ENCODE measurements at places on chromosomes 1 and 21.
A peak's percentile ranks its signal among the peaks of the same experiment; 100 is the strongest.

DNA sequence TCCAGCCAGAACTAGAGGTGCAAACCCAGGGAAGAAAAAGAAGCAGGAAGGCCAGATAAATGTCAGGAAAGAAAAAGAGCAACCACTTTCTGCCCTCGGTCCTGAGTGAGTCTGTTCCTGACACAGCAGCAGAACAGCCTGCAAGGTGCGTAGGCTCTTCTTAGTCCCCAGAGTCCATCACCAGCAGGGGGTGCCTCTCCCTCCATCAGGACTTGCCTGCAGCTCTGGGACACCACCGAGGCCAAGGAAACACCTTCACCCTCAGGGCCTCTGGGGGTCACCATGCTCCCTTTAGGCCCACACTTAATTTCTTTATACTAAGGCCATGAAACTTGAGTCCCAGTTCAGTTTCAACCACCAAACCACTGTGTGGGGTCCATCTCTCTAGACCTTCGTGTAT lies 43.7 kb upstream of the NFASC start:
- peaks cover 9% of the 10 kb centered on the region for H3K4me1 ChIP-seq
- no peak for DNase-seq
- no peaks in the 10 kb centered on the region for H3K36me3 ChIP-seq

- H3K4me3 ChIP-seq, result no peak overlapping the region
- no peaks in the 10 kb centered on the region for H3K27me3 ChIP-seq
- no peak overlapping the region for H3K27ac ChIP-seq
- no peak for DNase-seq
- H3K36me3 ChIP-seq, result no peaks in the 10 kb centered on the region
These were observed 192.0 kb upstream of the JUN start for GRCh38 chr1:58975888-58976287.

GRCh38 chr1:99348397-99349132 lies 84.3 kb downstream of the PLPPR4 start:
- H3K4me3 ChIP-seq, result no peak overlapping the region
- H3K27me3 ChIP-seq, result no peaks in the 10 kb centered on the region
- no peaks in the 10 kb centered on the region for H3K4me1 ChIP-seq
- no peak overlapping the region for H3K27ac ChIP-seq

DNA sequence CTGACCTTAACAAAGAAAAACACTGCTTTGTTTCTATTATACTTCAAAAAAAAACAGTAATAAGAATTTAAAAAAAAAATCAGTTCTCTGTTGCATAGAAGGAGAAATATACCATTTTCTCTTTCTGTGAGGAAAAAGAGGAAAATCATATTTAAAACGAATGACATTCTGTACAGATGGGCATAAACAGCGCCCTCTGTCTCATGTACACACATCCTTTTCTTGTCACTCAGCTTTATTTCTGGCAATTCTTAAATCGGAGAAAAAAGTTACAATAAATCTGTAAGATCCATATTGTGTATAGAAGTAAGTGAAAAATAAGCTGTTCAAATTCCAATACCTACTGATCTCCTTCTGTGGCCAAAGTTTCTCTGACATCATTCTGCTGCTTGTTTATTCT lies 245.4 kb downstream of the SMYD3 start:
- H3K27me3 ChIP-seq, result no peaks in the 10 kb centered on the region
- no peak overlapping the region for H3K4me3 ChIP-seq
- no peaks in the 10 kb centered on the region for H3K4me1 ChIP-seq
- no peak overlapping the region for H3K27ac ChIP-seq

DNA sequence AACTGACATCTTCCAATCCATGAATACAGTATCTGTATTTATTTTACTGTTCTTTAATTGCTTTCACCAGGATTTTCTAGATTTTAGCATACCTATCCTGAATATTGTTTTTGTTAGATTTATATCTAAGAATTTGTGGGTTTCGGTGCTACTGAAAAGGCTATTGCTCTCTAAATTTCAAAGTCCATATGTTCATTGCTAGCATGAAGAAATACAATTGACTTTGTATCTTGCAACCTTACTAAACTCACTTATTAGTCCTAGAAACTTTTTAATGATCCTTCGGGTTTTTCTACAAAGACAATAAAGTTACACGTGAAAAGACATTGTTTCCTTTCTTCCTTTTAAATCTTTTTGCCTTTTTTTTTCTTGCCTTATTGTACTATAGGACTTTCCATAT lies 12.9 kb upstream of the HIVEP3 start:
- no peaks in the 10 kb centered on the region for H3K36me3 ChIP-seq
- H3K4me1 ChIP-seq, result peaks cover 6% of the 10 kb centered on the region
- DNase-seq, result no peak
- no peak overlapping the region for H3K27ac ChIP-seq
- H3K27me3 ChIP-seq, result no peaks in the 10 kb centered on the region

- H3K4me3 ChIP-seq, result no peak overlapping the region
- no peaks in the 10 kb centered on the region for H3K36me3 ChIP-seq
- H3K27me3 ChIP-seq, result peaks cover 7% of the 10 kb centered on the region
- no peak for DNase-seq
- H3K27ac ChIP-seq, result no peak overlapping the region
- H3K4me1 ChIP-seq, result no peaks in the 10 kb centered on the region
These were observed 15.9 kb downstream of the PALMD start for GRCh38 chr1:99661780-99662179.

DNA sequence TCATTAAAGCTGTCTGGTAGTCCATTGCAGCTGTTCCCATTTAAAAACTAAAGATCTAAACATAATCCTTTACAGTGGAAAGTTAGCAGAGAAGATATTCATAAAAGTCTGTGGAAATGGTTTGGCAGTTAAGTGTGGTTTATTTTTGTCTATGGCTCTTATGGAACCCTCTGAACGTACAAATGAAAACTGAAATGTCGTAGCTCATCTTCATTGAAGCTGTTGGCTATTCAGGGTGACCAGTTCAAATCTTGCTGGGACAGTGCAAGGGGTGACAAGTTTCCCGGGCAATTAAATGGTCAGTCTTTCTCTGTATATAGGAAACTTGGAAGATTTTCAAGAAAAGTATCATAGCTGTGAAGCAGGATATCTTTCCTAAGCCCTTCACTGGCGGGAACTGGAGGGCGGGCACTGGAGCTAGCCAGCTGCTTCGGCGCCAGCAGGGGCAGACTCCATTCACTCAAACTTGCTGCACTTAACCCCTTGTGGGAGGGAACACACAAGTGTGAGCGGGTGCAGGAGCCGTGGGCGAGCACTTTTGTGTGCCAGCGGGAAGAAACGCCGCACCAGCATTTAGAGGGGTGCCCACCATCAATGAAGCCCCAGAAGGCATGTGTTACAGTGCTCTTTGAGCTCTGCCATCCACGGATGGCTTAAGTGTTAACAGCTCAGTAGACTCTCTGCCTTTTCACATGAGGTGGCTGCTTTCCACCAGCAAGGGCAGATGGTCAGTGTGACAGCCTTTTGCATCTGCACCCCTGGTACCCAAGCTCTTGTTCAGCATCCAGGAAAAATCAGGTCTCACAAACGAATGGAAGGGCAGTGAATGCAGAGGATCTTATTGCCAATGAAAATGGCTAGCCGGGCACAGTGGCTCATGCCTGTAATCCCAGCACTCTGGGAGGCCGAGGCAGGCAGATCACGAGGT lies 232.1 kb upstream of the KAZN start:
- no peak for DNase-seq
- no peak overlapping the region for H3K27ac ChIP-seq
- no peaks in the 10 kb centered on the region for H3K4me1 ChIP-seq
- no peak overlapping the region for H3K4me3 ChIP-seq
- H3K36me3 ChIP-seq, result no peaks in the 10 kb centered on the region
- peaks cover 39% of the 10 kb centered on the region for H3K27me3 ChIP-seq

DNA sequence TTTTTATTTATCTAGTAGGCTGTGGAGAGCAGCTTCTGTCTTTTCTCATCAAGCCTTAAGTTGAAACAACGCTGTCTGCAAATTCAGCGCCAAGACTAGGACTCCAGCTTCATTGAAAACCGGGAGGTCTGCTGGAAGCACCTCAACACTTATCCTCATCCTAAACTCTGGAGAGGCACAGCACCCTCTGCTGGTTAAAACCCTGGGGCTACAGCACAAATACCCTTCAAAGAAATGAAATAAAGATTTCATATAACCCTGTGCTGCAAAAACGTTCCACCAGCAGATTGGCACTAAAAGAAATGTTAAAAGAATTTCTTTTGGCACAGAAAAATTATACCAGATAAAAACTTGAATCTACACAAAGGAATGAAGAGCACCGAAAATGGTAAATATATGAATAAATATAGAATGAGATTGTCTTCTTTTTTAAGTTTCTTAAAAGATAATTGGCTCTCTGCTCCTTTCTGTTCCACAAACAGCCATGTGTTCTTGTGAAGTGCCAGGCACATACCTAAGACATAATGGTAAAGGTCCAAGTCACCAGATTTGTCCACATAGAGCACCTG lies 227.7 kb upstream of the SAMSN1 start:
- no peaks in the 10 kb centered on the region for H3K4me1 ChIP-seq
- no peak overlapping the region for H3K4me3 ChIP-seq
- peaks cover 12% of the 10 kb centered on the region for H3K27me3 ChIP-seq
- DNase-seq, result no peak
- no peaks in the 10 kb centered on the region for H3K36me3 ChIP-seq
- H3K27ac ChIP-seq, result no peak overlapping the region

DNA sequence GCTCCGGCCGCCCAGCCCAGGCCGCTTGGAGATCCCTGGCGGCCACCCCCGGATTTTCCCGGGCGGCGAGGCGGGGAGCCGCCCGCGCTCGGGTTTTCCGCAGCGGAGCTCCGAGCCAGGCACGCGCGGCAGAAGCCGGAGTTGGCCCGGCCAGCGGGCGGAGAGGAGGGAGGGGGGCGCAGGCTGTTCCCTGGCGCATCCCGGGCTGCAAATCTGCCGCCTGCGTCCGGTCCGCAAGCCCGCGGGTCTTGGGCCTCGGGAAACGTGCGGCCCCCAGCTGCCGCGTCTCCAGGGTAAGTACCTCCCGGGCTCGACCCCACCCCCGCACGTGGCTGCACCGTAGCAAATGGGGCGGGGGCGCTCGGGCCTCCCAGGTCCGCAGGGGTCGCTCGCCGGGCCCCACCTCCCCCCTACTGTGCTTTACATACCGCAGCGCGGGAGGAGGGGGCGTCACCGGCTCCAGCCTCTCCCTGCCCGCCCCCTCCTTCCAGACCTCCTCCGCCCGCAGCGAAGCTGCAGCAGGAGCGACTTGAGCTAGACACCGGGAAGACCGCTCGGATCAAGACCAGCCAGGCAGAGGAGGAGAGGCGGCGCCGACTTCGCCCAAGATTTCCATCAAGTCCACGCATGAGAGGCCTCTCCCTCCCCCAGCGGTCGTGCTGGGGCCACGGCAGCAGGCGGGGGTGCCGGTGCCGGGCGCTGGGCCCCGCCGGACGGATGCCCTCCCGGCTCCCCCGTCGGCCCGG lies 1.6 kb downstream of the TMEM200B start:
- H3K27ac ChIP-seq, result no peak overlapping the region
- peaks cover 36% of the 10 kb centered on the region for H3K36me3 ChIP-seq
- H3K27me3 ChIP-seq, result peaks cover 15% of the 10 kb centered on the region
- H3K4me1 ChIP-seq, result peaks cover 24% of the 10 kb centered on the region

- peak overlapping the region; percentile 97 for H3K27ac ChIP-seq
- no peaks in the 10 kb centered on the region for H3K27me3 ChIP-seq
- peak overlapping the region; percentile 87 for H3K4me3 ChIP-seq
- peaks cover 41% of the 10 kb centered on the region for H3K4me1 ChIP-seq
These were observed 868 bp downstream of the C1orf21 start for GRCh38 chr1:184387476-184388318.

Data from central memory CD8-positive, alpha-beta T cell (primary cell).